ENCODE measurements at places on chromosomes 12 and 14.

DNA sequence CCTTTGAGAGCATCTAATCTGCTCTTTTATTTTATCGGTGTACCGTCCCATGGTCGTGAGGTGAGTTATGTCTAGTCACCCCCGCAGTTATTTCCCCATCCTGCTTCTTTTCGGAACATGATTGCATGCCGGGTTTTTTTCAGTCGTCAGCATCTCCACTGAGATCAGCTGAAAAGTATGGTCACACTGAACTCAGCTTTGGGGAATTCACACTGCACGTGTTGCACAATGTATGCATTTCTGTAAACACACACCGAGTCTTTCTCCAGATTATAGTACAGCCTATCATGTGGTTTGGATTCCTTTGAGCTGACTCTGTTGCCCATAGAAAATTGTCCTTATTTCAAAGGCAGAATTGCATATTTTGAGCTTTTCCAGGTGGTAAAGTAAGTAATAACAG is 24.6 kb downstream of the PLXNC1 start:
- DNase-seq = peak; percentile 97

- peak; percentile 64 for DNase-seq
These were observed 78.2 kb downstream of the HMGA2 start for GRCh38 chr12:65902500-65902899.

- DNase-seq = peak; percentile 39
These were observed 198.9 kb downstream of the ZFP36L1 start for GRCh38 chr14:68593806-68594536.

DNA sequence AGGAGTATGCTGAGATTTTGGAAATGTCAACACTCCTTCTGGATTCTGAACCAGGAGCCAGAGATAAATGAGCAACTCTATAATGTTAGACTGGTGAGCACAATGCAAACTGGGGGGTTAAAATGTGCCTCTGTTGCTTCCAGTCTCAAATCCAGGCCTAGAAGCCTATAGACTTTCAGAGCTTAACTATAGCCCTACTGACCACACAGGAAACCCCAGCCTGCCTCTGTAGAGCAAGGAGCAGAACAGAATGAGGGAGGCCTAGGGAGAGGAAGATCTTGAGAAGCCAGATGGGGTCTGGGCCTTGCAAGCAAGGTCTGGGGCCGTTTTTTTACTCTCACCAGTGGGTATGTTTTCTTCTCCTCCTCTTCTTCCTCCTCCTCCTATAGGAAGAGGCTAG is 225.4 kb upstream of the KITLG start:
- DNase-seq = peak; percentile 54

- DNase-seq = no peak
These were observed 120.4 kb upstream of the CNOT2 start for GRCh38 chr12:70122804-70123203.

GRCh38 chr12:85280165-85280983 is at the start of gene ALX1:
TSS of gene ALX1 (plus strand) at chr12:85280220. CDS start at chr12:85280262, 42 bp downstream.
- peak; percentile 3 for DNase-seq

GRCh38 chr12:113613414-113613813 is 141.7 kb upstream of the LHX5 start:
- DNase-seq = no peak

- peak; percentile 82 for DNase-seq
These were observed 49.7 kb downstream of the PSMA6 start for GRCh38 chr14:35341751-35342488.

DNA sequence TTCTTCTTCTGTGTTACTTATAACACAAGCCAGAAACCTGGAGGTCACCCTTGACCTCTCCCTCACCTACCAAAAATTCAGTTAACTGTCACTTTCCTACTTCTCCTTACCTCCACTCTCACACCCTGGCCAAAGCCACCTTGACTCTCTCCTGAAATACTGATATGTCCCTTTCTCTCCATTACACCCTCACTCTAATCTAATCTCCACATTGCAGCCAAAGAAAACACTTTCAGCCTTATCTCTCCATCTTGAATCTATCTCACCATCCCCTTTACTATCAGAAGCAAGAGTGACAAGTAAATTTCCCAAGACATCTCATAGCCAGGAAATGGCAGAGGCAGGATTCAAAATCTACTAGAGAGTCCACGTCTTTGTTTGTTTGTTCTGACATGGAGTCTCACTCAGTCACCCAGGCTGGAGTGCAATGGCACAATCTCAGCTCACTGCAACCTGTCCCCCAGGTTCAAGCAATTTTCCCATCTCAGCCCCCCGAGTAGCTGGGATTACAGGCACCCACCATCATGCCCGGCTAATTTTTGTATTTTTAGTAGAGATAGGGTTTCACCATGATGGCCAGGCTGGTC is 28.0 kb upstream of the USP15 start:
- no peak for DNase-seq

- DNase-seq = no peak
These were observed 635.7 kb upstream of the FLRT2 start for GRCh38 chr14:84894254-84894653.

DNA sequence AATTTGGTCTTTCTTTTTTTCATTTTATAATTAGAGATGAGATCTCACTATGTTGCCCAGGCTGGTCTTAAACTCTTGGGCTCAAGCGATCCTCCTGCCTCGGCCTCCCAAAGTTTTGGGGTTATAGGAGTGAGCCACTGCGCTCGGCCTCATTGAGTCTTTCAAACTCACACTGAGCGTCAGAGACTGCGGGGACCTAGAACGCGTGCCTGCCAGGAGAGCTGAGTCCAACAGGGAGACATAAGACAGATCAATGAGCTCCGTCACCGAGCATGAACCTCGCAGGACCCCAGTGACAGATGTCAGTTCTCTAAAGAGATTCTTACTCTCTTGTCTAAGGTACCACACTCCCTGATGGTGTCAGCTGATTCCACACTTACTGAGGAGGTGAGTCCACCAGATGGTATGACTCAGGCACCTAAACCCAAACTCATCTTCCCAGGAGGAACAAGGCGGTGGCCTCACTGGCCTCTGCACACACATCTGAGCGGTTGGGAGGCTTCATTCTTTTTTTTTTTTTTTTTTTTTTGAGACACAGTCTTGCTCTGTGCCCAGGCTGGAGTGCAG is 58.9 kb downstream of the CCDC88C start:
- no peak for DNase-seq

GRCh38 chr14:24706351-24706750 is 72.4 kb upstream of the GZMB start:
- no peak for DNase-seq

- no peak for DNase-seq
These were observed 114.5 kb downstream of the SRGAP1 start for GRCh38 chr12:63958876-63959580.

DNA sequence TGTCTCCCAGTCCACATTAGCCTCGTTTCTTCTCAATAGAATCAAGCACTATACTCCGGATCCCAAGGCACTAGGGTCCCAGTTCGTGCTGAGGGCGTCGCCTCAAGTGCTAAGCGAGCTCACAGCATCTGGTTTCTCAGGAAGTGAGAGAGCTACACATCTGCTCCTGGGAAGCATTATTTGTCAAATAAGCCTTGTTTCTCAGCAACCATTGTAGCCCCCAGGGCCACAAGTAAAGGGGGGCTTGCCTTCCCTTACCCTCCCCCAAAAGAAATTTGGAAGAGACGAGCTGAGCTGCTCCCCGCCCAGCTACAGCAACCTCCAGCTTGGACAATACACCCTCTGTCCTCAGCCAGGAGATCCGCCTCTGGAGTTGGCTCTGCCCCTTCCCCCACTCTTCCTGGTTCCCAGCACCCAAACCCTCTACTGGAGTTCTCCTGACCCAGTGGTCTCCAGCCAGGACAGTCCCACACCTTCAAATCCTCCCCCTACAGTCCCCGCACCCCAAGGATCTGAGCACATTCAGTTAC is 5.7 kb upstream of the TNS2 start:
- DNase-seq = no peak

GRCh38 chr12:43333644-43334043 is 218.4 kb downstream of the ADAMTS20 start:
- no peak for DNase-seq

GRCh38 chr14:35470755-35471154 is 63.2 kb upstream of the INSM2 start:
- DNase-seq = peak; percentile 11

GRCh38 chr12:76569685-76570604 is 10.4 kb upstream of the OSBPL8 start:
- DNase-seq = no peak

DNA sequence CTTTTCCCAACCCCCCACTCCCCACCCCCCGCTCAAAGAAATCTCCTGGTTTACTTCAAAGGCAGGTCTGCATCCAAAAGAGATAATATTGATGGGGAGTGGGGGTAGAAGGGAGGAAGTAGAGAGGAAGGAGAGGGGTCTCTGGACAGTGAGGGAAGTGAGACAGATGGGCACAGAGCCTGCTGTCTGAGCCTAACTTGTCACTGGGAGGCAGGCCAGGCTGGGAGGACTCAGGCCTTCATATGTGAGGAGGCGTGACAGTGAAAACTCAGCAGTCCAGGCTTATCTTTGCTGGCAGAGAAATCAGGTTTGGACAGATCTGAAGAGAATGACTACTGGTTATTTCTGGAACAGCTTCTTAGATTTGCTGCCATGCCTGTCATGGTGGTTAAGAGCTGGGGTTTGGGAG is 192.3 kb downstream of the NUAK1 start:
- no peak for DNase-seq

- DNase-seq = no peak
These were observed 1.2 kb upstream of the KCNMB4 start for GRCh38 chr12:70364695-70365397.

Data from EL (cell line).